ENCODE measurements at places on chromosomes 12 and 14.
A peak's percentile ranks its signal among the peaks of the same experiment; 100 is the strongest.

DNA sequence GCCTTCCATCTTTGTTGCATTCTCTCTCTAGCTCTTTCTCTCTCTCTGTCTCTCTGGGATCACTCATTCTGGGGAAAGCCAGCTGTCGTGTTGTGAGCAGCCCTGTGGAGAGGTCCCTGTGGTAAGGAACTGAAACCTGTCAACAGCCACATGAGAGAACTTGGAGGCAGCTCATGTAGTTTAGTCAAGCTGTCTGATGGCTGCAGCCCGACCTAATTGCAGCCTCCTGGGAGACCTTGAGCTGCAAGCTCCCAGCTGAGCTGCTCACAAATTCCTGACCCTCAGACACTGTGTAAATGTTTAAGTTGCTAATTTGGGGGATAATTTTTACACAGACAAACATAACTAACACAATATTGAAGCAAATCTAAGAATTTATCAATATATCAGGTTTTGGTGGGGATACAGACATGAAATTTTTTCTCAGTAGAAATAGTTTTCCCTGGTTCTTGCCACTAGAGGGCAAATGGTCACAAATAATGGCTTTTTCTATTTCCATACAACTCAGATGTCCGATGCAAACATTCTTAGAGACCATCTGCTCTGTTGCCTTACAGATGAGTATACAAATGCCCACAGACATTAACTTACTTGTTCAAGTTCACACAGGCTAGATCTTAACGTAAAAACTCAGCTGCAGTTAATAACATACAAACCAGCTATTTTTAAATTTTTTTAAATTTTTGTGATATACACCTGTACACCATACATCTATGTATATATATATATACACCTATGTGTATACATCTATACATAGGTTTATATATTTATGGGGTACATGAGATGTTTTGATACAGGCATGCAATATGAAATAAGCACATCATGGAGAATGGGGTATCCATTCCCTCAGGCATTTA, 15.5 kb upstream of the KRR1 start:
- no peak for DNase-seq

- no peak for DNase-seq
Measured at GRCh38 chr12:45785315-45785714, 55.8 kb downstream of the ARID2 start.

DNA sequence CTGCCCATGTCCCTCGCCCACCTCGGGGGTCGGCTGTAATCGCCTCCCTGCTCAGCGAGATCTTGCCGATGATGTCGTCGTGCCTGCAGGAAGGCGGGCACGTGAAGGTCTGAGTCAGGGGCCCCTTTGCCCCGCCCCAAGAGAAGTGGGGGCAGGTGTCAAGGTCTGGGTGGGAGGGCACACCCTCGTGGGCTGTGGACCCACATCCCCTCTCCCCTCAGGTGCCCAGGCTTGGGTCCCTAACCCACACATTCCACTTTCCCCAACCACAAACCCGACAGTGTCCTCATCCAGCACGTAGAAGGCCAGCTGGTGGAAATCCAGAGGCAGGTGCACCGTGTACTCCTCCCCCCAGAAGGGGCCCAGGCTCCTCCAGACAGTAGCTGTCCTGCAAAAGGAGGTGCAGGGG, 7.8 kb downstream of the RASAL1 start:
- no peak for DNase-seq

DNA sequence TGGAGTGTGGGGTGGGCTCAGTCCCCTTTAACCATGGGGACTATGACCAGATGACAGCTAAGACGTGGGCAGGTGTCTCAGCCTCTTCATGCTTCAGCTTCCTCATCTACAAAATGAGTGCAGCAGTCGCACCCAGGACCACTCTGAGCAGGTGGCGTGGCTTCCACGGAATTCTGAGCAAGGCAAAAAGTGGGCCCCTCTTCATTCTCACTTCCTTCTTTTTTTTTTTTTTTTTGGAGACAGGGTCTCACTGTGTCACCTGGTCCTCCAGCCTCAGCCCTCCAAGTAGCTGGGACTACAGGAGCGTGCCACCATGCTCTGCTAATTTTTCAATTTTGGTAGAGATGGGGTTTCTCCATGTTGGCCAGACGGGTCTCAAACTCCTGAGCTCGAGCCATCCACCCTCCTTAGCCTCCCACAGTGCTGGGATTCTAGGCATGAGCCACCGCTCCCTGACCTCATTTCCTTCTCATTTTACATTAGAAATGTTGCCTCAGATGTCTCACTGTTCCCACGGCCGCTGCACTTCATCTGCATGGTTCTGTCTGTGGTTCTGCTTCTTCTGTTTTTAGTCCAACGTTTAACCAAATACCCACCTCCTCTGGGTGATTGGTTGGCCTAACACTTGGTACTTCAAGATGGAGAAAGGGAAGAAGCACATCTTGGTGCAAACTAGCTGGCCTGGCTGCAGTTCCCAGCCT, 41.3 kb upstream of the BCL7A start:
- no peak for DNase-seq

GRCh38 chr14:102799684-102800562, 22.7 kb downstream of the TRAF3 start:
- DNase-seq: no peak

DNA sequence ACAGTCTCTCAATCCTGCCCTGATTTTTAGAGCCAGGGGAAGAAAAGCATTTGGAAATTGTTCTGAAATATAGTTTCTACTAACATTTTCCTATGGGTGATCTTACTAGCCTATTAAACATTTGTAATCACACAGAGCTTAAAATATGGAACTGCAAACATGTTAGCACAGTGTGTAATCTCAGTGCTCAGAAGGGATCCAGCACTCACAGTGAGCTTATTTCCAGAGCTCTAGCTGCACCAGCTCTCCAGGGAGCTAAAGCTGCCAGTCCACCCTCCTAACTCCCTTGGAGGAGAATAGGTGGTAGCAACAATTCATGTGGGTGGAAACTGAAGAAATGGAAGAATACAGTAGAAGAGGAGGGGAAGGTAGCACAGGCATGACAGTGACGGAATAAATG, 64.9 kb upstream of the SYT1 start:
- DNase-seq: no peak

- no peak for DNase-seq
Measured at GRCh38 chr14:68033336-68033932, 213.9 kb downstream of the RAD51B start.

DNA sequence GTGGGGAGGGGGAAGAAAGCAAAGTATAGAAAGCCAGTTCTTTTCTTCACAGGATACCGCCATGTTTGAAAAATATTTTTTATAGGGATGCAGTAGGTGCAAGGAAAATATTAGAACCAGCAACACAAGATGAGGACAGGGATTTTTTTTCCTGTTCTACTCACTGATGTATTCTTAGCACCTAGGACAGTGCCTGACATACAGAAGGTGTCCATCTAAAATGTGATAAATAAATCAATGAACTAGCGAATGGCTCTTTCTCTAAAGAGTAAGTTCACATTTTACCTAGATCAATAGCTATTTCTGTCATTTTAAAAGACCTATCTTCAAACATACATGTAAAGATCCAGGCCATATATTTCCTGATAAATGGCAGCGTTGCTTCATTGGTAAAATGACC, 18.8 kb downstream of the EGLN3 start:
- no peak for DNase-seq

DNA sequence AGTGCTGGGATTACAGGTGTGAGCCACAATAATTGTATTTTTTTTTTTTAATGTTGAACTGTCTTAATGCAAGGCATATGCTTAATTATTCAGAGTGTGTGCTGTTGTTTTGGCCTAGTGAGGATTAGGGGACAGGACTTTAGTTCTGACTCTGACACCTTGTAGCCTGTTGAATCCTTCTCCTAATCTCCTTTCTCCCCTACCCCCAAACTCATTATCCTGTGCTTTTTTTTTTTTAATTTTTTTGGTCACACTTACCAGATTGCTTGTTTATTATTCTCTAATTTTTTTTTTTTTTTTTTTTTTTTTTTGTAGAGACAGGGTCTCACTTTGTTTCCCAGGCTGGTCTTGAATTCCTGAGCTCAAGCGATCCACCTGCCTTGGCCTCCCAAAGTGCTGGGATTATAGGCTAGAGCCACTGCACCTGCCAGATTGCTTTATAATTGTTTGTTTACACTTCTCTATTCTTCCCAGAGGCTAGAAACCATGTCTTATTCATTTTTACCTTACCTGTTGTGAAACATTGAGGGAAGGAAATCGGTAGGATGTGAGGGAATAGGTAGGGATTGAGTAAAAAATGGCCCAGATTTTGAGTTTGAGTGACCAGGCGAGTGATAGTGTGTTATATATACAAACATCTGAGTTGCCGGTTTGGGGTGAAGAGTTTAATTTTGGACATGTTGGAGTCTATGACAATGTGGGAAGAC, 32.2 kb downstream of the DIP2B start:
- no peak for DNase-seq

DNA sequence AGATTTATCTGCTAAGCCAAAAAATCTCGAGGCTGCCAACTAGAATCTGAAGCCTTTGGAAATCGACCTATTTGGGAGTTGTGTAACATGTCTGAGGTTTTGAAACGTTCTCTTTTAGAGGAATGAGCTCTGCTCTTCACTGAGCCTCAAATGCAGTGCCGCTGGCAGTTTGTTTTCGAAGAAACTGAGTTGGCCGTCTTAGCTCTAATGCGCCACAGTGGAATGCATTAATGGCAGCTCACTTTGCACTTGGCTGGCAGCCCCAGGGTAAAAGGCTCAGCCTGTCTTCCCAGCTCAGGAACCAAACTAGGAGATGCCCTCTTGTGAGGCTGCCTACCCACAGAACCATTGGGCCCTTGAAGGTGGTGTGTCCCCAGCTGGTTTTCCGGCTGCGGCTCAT, 53.8 kb downstream of the SFSWAP start:
- DNase-seq: no peak

GRCh38 chr12:17949558-17950141, 140.3 kb downstream of the RERGL start:
- DNase-seq: no peak

GRCh38 chr12:89247541-89247942, 104.8 kb downstream of the DUSP6 start:
- no peak for DNase-seq

DNA sequence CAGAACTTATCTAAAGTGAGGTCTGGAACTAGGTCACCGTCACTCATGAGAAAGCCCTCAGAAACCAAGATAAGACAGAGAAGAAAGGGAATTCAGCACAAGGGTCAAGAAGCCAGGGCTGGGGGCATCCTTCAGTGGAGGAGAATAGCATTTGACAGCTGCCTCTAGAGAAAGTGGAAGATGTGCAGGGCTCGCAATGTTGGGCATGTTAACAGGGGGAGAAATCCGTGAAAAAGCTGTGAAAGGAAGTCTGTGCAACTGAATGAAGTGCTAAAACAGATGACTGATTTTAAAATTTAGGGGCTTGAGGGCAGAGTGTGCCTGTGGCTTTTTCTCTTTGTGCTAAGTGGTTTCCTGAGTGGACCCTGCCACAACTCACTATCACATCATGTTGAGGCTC, 97.7 kb upstream of the IFNG-AS1 start:
- DNase-seq: no peak

DNA sequence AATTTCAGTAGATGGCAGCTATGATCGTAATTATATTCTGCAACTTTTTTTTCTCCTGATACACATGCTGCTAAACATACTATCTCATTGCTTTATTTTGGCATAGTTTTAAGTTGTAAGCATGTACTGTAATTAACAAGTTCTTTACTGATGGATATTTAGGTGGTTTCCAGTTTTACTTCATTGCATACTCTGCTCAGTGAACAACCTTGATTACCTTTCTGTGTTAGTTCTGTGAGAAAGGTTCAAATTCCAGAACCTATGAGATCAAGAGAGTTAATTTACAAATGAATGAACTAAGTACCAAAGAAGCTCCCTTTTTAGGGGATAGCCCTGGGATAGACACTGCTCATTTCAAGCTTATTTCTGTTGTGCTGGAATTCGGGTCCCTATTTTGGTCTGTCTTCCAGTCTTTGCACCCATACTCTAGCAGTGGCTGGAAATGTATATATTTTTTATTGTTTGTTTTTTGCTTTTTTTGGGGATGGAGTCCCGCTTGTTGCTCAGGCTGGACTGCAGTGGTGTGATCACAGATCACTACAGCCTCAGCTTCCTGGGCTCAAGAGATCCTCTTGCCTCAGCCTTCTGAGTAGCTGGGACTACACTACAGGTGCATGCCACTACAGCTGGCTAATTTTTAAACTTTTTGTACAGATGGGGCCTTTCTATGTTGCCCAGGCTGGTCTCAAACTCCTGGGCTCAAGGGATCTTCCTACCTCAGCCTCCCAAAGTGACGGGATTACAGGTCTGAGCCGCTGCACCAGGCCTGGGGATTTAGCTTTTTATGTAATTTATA, 10.6 kb downstream of the PAPOLA start:
- DNase-seq: no peak

DNA sequence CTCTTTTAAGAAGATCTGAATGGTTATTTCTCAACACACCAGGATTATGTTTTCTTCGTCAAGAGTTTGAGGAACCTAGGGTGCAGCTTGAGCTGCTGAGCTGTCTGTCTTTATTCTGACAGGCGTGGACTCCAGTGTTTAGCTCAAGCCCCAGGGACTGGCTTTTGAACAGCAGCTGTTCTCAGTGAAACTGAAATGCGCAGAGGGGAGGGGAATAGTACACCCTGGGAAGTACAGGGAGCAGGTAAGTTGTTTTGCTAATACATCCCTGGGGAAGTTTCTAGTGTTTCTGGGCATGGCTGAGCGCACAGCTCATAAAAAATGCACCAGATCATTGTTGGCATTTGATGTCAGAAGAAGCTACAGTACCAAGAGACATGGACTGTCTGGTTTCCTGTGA, 659.8 kb downstream of the DIO2 start:
- no peak for DNase-seq

- no peak for DNase-seq
Measured at GRCh38 chr14:101736585-101736984, 24.9 kb upstream of the PPP2R5C start.

DNA sequence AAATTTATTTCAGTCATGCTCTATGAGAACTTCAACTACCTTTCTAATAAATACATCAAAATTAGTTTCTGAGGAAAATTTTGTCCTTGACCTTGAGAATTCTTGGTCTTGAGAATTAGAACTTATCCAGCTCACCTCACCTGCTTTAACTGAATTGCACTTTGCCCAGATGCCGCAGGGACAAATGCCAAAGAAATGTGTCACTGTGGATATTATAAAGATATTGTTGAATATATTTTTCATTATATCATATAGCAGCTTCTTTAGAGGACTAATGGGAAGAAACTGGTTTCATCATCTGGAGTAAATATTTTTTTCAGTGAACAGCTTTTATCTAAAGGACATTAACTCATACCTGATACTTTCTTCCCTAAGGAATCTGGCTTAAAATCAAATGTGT, 54.1 kb downstream of the LRP6 start:
- no peak for DNase-seq

- peak; percentile 18 for DNase-seq
Measured at GRCh38 chr14:67934087-67934486, 114.5 kb downstream of the RAD51B start.

Measured in CD4-positive, alpha-beta T cell treated with Interleukin-6 for 4 hours (primary cell).